ENCODE measurements at places on chromosomes 2 and 18.

DNA sequence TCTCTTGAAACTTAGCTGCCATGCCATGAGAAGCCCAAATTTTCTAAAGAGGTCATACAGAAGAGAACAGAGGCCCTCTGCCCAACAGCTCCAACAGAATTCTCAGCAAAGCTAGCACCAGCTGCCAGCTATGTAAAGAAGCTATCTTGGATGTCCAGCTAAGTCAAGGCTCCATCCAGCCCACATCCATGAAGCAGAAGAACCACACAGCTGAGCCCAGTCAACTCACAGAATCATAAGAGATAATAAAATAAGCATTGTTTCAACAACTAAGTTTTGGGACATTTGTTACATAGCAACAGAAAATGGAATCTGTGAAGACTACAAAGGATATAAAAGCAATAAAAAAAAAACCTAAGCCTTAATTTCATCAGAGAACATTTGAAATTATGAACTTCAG lies 434.3 kb downstream of the TXNL1 start:
- ATAC-seq = no peak

DNA sequence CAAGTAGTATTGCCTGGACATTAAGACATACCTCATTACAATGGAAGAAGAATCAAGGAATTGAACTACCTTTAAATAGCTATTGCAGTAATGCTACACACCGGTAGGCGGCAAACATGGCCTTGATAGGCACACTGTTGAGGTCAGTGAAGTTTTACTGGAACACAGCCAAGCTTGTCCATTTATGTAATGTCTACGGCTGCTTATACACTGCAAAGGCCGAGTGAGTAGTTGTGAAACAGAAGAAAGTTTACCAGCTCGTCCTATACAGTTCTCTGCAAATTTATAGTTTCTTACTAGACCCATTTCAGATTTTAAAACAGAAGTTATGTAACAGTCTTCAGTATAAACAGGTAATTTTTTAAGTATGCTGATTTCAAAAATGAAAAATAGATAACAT lies 38.8 kb downstream of the PPP4R1 start:
- ATAC-seq = no peak

DNA sequence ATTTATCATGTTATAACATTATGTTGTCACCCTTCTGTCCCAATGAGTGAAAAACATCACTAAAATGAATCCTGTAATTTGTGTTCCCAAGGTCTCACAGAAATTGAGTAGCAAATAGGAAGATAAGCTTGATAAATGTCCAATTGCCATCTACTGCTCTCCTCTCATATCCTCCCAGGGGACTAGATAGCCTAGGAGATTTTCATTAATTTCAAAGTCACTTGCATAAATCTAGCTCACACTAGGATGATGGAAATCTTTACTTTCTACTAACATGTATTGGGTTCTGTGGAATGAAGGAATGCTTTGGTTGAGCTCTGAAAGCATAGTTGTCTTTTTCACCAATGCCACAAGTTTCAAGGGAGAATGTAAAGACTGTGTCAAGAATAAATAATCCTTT lies 605.5 kb upstream of the CDH7 start:
- ATAC-seq = no peak

GRCh38 chr2:37873229-37873628 lies 51.9 kb upstream of the RMDN2 start:
- no peak for ATAC-seq

DNA sequence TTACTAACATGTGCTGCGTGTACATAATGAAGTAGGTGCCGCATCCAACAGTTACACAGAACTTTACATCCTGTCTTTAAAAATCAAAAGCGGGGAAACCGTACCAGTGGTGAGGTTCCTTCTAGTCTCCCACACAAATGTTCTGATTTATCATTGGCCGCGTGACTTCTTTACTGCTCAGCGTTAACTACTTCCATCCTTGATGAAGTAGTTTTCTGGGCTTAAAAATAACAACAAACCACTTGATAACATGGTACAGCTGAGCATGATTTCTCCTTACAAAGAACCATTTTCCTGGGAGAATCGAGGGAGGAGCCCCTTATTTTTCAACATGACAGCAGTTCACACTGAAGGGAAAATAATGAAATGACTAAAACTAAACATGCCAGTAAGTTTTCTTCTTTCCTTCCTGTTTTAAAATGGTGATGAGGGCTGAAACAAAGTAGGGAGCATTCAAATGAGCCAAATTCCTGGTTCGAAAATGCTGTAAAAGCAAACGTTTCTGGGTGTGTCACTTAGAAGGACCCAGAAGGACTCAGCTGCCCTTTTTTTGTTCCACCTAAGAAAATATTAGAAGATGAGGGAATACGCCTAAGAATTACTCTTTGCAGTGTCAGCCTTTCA lies 9.9 kb downstream of the EMILIN2 start:
- ATAC-seq = no peak
